ENCODE measurements at places on chromosomes 12 and 14.

- no peak for DNase-seq
Observed at GRCh38 chr12:43008953-43009845, 419.7 kb upstream of the PRICKLE1 start.

DNA sequence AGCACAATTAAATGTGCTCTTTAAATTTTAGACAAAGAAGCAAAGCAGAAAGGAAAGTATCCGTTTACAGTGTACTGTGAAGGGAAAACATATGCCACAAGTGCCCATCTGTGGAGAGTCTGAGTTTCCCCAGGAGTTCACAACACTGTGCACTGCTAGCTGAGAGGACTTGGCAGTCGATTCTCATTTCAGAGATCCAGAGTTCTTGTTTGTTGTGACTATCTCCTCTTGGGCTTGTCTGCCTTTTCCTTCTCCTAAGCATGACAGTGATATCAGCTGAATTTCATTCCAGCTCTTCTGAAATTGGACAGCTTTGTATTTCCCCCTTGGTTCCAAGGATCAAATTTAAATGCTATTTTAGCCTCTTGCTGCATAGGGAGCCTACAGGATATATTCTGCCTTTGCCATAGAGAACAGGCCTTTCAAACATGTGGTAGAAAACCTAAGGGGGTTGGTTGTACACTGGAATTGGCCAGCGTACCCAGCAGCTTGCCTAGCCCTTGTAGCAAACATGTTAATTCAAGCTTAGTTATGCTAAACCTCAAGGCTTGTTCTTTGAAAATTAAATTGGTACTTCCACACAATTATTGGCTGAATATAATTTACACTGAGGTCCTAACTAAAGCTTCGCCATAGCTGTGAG, 259.2 kb upstream of the NOVA1 start:
- DNase-seq, result no peak

DNA sequence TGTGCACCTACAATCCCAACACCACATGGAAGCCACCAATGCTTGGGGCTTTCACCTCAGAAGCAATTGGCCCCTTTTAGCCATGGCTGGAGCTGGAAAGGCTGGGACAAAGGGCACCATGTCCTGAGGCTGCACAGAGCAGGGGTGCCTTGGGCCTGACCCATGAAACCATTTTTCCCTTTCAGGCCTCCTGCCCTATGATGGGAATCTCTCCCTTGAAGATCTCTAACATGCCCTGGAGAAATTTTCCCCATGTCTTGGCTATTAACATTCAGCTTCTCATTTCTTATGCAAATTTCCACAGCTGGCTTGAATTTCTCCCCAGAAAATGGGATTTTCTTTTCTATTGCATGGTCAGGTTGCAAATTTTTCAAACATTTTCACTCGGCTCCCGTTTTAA, 823.6 kb downstream of the GALC start:
- DNase-seq, result no peak

DNA sequence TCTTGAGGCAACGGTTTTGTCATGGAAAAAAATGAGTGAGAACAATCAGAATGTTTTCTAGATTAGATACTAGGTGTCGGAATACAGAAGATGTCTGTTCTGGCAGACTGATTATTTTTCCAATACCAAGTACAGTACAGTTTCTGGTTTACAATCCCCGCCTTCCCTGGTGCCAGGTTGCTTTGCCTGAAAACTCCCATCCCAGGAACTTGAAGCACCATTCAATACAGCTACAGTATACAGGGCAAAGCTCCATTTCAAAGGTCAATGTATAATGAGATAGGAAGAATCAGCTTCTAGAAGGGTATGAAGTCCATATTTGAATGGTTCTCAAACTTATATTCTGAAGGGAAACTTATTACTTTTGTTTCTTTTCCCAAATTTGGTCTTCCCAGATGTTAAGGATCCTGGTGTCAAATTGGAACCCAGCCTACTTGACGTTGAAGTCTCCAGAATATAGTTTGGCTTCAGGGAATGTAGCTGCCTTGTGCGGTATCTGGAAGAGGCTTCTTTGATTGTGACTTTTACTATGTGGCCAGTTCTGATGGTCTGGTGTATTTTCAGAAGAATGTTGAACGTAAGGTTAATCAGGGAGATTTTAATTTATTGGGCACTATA, 238.0 kb upstream of the ATP2B1 start:
- no peak for DNase-seq

DNA sequence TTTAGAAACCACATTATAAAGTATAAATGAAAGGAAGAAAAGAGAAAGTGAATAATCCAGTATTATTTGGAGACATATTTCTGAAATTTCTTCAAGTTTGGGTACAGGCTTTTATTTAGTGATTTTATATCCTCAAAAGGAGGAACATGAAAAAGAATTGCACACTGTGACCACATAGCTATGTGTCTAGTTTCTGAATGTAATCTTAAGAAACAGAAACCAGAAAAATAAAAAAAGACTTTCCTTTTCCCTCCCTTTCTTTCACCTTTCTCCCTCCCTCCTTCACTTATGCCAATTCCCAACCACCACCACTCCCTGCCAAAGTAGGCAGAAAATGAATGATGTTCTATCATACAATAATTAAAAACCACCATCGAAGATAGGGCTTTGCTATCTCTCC, 189.6 kb downstream of the PRKD1 start:
- DNase-seq, result no peak
